ENCODE measurements at places on chromosomes 11 and 22. TPM values are rescaled to one million over a fixed set of nuclear protein-coding genes. Genes with fewer than 3 reads are reported as not detected.

The SCGB1D1 gene
- total RNA-seq: not detected

The SCUBE1 gene
- not detected for total RNA-seq

The SYNGR1 gene
- total RNA-seq: 0.72 TPM

The TESMIN gene
- total RNA-seq: 0.54 TPM

The GGT1 gene
- total RNA-seq: 0.66 TPM

The CASP12 gene
- 1.6 TPM for total RNA-seq

The APLNR gene
- under 0.01 TPM for total RNA-seq

The PRODH gene
- total RNA-seq: under 0.01 TPM

The TSGA10IP gene
- under 0.01 TPM for total RNA-seq

The EIF3D gene
- total RNA-seq: 466 TPM

The STX3 gene
- total RNA-seq: 40.9 TPM

The PELI3 gene
- 3.4 TPM for total RNA-seq

The HTR3A gene
- total RNA-seq: not detected

The SAA2 gene
- total RNA-seq: not detected

The APOBEC3A gene
- total RNA-seq: not detected

The ZNF215 gene
- total RNA-seq: 5.4 TPM

The STK33 gene
- 0.19 TPM for total RNA-seq

The CNGA4 gene
- not detected for total RNA-seq

The PARVA gene
- total RNA-seq: 21.5 TPM

The OR52E6 gene
- total RNA-seq: not detected

The MAPK8IP2 gene
- total RNA-seq: 0.09 TPM

The CHADL gene
- 0.28 TPM for total RNA-seq

The ACTN3 gene
- 0.09 TPM for total RNA-seq

The PGR gene
- not detected for total RNA-seq

The OR8G1 gene
- total RNA-seq: not detected
